ENCODE measurements at places on chromosomes 5 and 9.

GRCh38 chr9:120931231-120932085 is 4.9 kb upstream of the TRAF1 start:
- DNase-seq = no peak

DNA sequence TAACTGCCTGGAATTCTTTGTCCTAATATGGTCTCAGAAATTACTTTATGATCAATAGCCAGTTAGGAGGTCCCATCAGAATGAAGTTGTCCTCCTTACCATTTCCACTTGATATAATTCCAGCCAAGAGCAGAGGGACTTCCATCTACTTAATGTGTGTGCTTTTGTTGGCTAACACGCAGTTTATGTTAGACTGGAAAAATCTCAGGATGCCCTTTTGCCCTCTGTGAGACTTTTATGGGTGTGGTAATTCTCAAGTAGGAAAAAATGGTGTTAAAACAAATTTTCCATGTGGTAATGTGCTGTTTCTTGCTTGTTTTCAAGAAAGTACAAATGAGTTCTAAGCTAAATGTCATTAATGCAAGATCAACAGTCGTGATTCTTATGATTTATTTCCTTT is 327.1 kb downstream of the MTRR start:
- no peak for DNase-seq

- DNase-seq = peak; percentile 71
These were observed 118.8 kb upstream of the RPS23 start for GRCh38 chr5:82396871-82397514.

DNA sequence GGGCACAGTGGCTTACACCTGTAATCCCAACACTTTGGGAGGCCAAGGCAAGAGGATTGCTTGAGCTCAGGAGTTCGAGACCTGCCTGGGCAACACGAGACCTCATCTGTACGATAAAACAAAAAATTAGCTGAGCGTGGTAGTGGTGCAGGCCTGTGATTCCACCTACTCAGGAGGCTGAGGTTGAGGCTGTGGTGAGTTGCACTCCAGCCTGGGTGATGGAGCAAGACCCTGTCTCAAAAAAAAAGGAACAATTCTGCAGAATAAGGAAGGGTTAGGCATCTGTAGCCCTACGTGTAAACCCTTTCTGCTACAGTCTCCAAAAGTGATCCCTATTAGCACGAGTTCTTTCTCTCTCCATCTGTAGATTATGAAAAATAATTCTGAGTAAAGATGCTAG is 19.9 kb downstream of the CDC26 start:
- no peak for DNase-seq

DNA sequence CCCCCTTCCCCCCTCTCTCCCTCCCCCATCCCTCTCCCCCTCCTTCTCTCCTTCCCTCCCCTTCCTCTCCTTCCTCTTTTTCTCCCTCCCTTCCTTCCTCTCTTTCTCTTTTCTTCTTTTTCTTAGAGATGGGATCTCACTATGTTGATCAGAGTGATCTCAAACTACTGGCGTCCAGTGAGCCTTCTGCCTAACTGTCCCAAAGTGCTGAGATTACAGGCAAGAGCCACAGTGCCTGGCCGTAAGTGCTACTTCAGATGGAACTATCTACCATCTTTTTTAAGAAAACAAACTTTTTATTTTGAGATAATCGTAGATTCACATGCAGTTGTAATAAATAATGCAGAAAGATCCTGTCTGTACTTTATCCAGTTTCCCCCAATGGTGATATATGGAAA is 6.3 kb downstream of the RCL1 start:
- no peak for DNase-seq

DNA sequence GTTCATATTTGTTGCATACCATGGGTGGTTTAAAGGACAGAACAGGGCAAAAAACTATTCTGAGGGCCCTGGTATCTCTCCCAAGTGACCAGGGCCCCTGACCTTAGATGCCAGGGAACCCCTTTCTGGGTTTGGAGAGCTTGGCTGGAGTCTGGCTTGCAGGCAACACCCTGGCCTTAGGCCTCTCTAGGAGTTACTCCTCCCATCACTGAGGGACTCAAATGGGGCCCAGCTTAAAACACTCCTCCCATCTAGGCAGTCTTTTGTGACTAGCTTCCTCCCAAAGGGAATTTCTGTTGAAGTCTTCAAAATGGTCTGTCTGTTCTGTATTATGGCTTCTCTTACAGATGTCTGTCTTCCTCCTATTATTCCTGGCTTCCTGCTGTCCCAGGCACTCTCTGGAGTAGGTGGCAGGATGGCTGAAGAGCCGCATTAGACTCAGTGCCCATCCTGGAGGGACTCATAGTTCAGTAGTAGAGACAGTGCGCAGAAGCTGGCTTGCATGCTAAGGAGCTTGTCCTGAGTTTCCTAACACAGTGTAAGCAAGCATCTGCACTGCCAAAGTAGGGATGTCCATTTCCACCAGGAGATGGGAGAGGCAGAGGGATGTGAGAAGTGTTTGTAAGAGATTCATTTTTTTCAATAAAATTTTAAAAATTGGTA is 10.0 kb downstream of the COL15A1 start:
- no peak for DNase-seq

DNA sequence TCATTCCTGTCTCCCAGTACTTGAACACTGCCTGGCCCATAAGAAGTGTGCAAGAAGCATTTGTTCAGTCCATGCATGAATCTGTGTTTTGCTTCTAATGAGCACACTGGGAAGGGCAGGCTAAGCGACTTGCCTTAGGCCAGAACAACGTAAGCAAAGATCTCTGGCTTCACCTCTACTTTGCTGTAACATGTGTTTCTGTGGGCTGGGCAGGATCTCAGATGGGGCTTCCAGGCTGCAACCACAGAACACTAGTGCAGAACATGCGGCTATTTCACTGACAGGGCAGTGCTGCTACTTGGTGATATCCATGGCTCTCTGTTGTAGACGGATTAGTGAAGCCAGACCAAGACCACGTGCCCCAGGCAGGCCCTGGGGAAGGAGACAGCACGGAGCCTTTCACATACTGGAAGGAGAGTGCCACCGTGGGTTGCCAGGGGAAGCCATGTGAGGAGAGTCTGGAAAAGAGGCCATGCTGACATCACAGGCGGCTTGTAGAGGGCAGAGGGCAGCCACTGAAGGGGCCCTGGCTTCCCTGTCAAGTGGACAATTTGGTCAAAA is 9.9 kb downstream of the DIRAS2 start:
- DNase-seq = no peak

- DNase-seq = no peak
These were observed 734.5 kb upstream of the NUDT12 start for GRCh38 chr5:104297076-104297475.

DNA sequence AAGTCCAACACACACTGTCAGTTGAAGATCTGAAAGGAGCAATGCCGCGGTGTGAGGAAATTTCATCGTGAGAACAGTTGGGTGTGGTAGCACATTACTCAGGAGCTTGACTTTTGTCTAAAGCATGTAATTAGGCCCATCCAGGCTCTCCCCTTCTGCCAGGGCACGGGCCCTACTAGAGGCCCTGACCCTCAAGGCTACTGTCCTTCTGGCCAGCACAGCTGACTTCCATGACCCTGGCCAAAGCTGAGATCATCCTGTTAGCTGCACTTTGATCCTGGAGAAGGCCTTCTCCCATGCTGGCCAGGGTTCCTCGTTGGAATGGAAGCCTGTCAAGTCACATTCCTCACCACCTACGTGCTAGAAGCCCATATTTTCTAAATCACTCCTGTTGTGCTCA is 77.8 kb upstream of the SLC1A3 start:
- no peak for DNase-seq

DNA sequence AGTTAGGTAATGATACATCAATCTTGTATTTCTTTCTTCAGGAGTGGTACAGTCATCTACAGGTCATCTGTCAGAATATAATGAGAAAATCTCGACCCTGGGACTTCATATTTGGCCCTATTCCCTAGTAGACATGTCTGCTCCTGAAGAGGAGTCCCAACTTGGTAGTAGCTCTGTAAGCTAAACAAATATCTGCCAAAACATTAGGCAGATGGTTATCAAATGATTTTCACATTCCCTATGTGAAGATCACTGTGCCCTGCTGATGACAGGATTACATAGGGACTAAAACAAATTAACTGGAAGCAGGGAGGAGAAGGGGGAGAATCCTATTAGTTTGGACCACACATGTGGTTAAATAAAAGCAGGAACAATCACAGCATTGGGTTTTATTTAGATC is 138.6 kb upstream of the NFIB start:
- DNase-seq = no peak

DNA sequence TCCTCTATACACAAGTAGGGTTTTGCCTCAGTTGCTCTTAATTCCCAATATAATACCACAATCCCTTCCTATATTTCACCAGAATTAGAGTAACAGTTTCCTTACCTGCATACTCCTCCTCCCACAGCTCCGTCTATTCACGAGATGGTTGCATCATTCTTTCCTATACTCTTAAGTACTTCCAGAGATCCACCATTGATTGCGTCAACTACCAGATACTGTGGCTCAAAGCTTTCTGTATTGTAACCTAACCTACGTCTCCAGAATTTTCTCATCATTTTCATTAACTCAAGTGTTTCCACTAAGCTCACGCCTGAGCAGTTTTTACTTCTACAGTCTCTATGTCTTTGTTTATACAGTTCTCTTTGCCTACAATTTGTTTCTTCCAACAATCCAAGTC is 31.2 kb upstream of the MINAR2 start:
- DNase-seq = peak; percentile 35

DNA sequence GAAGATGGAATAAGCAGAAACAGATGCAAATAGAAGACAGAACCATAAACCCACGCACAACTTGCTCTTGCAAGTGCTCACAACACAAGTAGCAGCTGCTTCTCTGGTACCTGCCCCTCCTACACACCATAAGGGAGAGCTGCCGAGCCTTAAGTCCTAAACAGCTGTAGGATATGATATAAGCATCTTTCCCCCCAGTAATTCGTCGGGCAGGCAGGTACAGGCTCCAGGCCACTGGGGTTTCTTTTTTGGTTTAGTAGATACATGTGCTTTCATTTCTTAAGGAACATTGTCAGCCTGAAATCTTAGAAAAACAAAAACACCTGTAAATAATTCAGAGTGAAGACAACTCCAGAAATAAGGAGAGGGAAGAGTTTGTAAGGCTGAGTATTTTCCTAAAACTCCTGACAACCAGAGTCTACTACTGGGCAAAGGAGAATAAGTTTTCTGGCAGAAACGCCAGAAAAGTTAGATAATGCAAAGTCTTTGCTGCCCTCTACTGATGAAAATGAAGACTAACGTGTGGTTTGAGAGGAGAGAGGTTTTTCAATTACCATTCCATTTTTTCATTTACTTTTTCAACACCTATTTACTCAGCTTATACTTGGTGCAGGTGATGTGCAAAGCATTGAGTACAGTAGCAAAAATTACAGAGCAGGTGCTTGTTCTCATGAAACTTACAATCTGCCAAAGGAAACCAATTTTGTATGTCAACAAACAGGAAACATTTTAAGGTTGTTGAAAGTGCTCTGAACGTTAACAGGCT is 20.1 kb upstream of the TCERG1 start:
- peak; percentile 25 for DNase-seq

DNA sequence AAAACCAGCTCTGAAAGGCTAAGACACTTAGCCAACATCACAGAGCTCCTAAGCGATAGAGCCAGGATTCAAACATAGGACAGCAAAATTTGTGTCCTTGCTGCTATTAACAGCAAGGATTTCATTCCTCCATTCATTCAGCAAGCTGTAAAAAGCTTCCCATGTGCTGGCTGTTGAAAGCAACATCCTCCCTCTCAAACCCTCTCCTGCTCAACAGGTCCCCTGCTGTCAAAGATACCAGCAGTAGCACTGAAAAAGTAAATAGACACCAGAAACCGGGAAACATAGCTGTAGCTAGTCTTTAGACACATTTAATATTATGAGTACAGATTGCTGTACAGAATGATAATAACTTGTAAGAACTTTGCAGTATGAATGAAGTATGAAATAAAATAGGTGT is 52.6 kb upstream of the ADAMTSL1 start:
- no peak for DNase-seq

DNA sequence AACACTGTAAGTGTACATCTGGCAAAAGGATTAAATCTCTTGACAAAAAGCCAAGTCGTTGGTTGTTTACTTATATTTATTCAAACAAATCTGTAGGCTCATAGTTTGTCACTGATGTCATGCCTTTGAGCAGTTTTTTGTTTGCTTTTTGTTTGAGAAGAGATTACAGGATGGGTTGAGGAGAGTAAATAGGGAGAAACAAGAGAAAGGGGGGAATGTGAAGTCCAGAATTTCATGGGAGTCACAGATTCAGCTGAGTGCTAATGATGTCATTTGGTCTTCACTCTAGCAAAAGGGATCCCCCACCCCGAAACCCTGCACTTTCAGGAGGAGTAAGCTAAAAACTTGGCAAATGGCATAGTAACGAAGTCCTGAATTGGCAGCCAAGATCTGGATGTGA is 337.4 kb downstream of the GLIS3 start:
- DNase-seq = no peak

DNA sequence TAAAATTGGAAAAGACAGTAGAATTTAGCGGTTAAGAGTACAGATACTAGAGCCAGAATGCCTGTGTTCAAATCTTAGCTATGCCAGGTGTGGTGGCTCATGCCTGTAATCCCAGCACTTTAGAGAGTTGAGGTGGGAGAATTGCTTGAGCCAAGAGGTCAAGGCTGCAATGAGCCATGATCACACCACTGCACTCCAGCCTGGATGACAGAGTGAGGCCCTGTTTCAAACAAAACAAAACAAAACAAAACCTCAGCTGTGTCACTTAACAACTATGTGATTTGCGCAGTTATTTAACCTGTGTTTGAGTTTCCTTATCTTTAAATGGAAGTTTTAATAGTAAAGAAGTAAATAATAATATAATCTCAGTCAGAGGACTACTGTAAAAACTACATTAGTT is 68.3 kb downstream of the TBCA start:
- DNase-seq = no peak

- DNase-seq = no peak
These were observed 203.6 kb downstream of the ASTN2 start for GRCh38 chr9:117211280-117211679.

DNA sequence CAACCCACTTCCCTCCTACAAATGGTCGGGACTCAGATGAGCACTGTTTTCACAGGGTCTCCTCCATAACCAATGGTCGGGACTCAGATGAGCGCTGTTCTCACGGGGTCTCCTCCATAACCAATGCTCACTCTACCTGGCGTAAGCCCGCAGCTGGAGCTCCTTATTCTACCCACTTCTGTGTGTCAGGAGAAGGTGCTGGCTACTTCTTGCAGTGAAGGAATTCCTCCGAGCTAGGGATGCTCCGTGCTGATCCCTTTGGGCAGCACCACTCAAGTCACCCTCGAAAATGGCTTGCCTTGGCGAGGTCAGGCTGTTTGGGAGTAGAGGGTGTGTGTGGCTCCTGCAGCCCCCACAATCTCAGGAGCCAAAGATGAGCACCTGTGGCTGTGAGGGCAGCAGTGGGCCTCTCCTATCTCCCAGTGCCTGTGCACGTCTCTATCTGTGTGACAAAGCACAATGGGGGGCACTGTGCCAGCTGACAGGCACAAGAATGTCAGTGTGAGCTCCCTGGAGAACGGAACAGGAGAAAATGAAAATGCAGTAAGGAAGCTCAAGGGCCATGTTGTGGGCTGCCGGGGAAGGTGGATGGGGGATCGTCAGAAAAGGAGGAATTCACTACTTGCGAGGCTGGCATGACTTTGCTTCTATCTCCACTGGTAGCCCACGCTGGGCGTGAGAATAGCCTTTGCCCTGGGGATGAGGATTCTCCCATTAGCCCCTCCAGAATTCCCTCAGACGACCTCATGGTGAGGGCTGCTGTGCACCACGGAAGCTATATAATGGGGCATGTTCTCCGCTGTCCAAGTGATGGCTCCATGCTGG is 3.9 kb upstream of the BTNL9 start:
- DNase-seq = no peak

All from forelimb muscle (tissue), 1 donor.